ENCODE measurements at places on chromosomes 5 and 9.

DNA sequence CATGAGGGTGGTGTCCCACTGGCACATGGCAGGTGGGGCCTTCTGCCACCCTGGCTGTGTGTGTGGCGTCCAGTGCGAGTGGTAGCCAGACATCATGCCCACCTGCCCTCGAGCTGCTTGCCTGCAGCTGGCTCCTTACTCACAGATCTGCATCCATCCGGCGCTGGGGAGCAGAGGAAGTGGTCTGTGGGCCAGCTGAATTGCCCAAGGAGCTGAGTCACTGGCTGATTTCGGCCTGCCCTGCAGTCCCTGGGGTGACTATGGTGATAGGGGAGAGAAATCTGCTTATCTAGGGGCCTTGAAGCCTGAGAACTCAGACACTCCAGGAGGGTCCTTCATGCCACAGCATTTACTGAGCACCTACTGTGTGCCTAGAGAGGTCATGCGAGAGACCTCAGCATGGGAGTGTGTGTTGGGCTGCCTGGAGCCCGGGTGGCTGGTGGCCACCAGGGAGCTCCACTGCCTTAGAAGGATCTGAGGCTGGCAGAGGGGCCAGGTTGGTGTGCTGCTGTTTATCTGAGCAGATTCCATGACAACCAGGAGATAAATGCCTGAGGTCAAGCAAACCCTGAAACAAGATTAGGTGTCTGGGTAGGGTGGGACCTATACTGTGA lies 57.1 kb downstream of the SLC22A5 start:
- peak; percentile 74 for DNase-seq

GRCh38 chr5:74542482-74542881 lies 98.0 kb downstream of the ENC1 start:
- no peak for DNase-seq

GRCh38 chr9:35436933-35437332 lies 53.0 kb upstream of the RUSC2 start:
- no peak for DNase-seq

- no peak for DNase-seq
Observed at GRCh38 chr5:9265441-9266287, 280.2 kb downstream of the SEMA5A start.

DNA sequence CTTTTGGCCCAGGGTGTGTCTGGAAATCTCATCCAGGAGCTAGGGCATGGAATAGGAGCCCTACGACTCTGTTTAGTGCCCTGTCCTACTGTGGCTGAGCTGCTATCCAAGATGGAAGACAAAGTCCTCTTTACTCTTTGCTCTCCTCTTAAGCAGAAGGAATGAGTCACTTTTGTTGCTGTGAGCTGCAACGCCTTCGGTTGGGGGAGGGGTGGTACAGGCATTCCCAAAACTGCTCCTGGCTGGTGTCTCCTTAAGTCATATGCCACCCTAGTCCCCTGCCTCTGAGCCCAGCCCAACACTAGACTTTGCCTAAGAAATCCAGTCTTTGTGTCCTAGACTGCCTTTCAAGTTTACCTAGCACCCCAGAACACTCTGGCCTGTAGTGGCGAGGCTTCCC lies 99.9 kb downstream of the PRR16 start:
- DNase-seq = no peak

DNA sequence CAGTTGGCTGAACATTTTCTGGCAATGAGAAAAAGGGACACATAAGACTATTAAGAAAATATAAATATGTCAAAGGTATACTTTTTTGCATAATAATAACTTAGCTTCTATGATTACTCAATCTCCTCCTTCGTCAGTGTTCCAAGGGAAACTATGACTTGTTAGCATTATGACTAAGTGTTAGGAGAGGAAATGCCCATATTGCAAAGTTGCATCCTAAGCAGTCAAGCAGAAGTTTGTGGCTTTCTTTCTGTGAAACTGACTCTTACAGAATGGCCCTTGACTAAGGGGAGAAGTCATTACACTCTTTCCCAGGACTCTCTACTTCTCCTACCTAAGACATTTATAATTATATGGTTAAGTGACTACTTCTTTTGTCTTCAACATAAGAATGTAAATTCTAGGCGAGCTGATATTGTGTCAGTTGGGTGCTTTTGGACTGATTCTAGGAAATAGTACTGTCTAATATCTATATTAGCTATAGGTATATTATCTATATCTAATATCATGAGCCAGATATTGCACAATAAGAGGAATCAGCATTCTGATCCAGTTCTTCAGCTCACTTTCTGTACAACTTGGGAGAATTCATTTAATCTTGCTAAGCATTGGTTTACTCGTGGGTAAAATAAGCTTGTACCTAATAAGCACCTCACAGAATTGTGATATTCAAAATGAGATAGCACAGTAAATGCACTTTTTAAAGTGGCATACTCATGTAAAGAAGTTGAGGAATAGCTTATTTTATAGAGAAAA lies 16.4 kb upstream of the SPINK6 start:
- no peak for DNase-seq

- no peak for DNase-seq
Observed at GRCh38 chr9:123401879-123402513, 46.0 kb downstream of the CRB2 start.

DNA sequence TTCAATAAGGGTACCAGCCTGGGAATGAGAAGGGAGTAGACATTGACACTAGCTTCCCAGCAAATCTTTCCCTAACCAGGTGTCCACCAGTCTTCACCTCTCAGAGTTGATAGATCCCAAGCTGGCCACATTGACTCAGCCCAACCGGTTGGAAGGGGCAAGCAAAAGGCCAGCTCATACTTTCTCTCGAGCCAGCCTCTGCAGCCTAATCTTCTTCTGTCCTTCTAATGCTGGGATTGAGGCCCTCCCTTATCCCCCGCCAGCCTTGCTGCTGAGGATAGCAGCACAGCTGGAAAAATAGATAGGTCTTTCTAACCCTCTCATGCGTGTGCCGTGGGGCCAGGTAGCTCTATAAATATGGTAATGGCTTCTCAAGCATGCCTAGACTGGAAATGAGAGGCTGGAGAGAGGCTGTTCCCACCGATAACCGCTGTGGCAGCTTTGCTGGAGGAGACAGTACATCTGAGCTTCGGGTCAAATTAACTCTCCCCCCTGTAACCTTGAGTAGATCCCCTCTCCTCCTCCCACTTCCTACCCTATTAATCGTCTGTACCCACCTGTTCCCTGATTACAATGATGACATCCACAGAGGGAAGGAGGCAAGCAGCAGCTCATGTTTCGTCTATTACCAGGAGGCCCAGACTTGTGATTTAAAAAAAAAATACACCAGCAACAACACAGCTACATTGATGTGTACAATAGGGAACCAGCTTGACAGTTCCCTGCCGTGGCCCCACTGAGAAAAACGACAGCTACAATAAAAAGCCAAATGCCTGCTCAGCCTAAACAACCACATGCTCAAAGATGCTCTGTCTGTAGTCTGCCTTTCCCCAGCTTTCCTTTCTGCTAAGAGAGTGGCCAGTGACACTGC lies 219.9 kb upstream of the BRINP1 start:
- DNase-seq = no peak

GRCh38 chr9:137083394-137084004 lies 3.3 kb upstream of the MAN1B1 start:
- peak; percentile 60 for DNase-seq

DNA sequence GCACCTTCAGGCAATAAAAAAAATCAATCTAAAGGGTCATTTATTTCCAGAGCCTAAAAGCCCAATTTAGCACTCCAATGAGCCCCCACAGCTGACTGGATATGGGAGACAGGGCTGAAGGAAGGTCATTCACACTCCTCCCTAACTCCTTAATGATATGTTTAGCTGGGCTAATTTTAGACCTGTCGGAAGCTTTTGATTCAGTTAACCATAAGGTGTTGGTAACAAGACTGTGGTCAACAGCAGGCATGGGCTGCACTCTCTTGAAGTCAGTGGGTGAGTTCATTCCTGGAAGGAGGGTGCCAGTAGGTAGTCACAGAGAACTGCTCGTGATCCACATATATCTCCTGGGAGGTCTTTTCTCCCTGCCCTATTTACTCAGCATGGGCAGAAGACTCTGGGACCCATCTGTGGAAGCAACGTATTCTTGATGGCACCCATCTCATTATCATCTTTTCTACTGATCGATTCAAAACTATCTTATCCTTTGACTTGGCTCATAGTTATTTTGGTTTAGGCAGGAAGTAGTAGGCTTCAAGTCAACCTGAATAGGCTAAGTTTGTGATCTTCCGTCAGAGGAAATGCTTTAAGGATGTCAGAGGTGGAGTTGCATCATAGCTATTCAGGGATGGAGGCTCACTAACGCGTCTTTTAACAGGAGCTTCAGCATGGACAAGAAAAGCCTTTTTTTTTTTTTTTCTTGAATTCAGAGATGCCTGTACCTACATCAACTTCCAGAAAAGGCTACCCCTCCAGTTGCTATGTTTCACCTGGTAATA lies 367.7 kb upstream of the SLC30A5 start:
- DNase-seq = no peak

GRCh38 chr9:126694206-126695081 lies 80.7 kb downstream of the LMX1B start:
- DNase-seq = no peak

- DNase-seq = no peak
Observed at GRCh38 chr9:136824496-136825225, 16.9 kb downstream of the RABL6 start.

DNA sequence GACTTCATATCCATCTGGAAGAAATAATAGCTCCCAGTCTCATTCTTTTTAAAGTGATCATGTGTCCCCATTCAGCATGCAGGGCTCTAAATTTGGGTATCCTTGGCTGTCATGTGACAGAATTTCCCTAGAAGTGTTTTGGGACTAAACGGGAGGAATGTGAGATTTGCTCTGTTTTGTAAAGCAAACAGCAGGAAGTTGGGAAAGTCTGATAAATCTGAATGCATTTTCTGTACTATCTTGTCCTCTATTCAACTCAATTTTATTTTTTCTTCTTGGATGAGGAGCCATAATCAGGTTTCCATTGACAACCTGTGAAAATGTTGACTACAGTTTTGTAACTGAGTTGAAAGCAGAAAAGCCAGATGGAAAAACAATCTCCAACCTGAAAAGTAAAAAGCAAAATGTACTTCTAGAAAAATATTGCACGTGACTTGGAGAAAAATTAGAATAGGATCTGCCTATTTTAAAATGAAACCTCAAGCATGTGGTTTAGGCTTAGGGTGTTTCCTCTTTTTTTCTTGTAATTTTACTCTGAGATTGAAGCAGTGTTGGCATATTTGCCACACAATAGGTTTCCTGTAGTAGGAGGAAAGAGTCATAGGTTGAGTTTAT lies 76.2 kb upstream of the IL6ST start:
- no peak for DNase-seq

GRCh38 chr5:44911501-44911900 lies 102.8 kb downstream of the MRPS30 start:
- DNase-seq = no peak

DNA sequence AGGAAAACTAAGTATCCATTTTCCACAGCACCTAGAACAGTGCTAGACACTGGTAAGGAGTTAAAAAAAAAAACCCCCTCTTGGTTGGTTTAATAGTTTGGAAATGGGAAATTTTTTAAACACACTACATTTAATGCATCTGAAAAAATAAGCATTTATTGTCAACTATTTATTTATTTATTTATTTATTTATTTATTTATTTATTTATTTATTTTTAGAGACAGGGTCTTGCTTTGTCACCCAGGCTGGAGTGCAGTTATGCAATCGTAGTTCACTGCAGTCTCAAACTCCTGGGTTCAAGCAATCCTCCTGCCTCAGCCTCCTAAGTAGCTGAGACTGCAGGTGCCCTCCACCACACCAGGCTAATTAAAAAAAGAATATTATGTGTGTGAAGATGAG lies 51.6 kb downstream of the SNCAIP start:
- no peak for DNase-seq

DNA sequence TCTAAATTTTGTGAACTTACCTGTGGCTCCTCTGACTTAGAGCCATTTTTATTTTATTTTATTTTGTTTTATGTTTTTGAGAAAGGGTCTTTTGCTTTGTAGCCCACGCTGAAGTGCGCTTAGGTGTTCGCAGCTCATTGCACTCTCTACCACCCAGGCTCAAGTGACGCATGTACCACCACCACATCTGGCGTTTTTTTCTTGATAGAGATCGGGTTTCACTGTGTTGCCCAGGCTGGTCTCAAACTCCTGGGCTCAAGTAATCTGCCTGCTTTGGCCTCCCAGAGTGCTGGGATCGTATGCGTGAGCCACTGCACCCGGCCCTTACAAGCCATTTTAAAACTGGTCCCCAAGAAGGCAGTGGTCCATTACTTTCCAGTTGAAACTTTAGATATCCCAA lies 18.5 kb downstream of the MATR3 start:
- DNase-seq = no peak

DNA sequence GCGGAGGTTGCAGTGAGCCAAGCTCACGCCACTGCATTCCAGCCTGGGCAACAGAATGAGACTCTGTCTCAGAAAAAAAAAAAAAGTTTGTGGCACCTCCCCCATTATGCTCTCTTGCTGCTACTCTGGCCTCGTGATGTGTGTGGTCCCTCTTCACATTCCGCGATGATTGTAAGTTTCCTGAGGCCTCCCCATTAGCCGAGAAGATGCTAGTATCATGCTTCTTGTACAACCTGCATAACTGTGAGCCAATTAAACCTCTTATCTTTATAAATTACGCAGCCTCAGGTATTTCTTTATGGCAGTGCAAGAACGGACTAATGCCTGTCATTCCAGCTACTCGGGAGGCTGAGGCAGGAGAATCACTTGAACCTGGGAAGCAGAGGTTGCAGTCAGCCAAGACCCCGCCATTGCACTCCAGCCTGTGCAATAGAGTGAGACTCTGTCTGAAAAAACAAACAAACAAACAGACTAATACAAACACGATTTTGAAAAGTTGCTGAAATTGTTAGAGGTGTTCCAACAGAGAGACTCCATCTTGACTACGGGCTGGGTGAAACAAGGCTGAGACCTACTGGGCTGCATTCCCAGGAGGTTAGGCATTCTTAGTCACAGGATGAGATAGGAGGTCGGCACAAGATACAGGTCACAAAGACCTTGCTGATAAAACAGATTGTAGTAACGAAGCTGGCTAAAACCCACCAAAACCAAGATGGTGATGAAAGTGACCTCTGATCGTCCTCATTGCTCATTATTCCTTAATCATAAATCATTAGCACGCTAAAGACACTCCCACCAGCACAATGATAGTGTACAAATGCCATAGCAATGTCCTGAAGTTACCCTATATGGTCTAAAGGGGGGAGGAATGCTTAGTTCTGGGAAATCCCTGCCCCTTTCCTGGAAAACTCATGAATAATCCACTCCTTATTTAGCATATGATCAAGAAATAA lies 8.3 kb upstream of the AFF4 start:
- no peak for DNase-seq

- no peak for DNase-seq
Observed at GRCh38 chr9:136056546-136057235, 38.4 kb downstream of the NACC2 start.

DNA sequence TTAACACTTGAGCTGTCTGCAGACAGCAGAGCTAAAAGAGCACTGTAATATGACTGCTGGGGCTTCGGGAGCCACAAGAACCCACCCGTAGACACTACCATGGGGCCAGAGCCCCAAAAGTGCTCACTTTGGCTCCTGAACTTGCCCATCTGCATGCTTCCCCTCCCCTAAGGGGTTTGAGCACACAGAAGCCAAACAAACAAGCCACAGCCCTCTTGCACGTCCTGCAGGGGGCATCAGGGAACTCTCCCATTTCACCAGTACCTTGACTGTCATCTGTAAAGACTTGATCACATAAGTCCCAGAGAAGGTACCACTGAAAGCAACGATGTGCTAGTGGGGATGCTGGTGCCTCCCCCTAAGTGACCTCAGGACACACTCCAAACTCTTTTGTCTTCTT lies 681.8 kb downstream of the SEMA5A start:
- DNase-seq = no peak

Data from omental fat pad (tissue), 4 donors.